ENCODE measurements at places on chromosomes 4 and X.

- DNase-seq: no peak
These were observed 187.7 kb downstream of the RAP1GDS1 start for GRCh38 chr4:98448908-98449307.

- peak; percentile 15 for DNase-seq
These were observed 28.7 kb downstream of the INPP4B start for GRCh38 chr4:142817442-142817841.

- no peak for DNase-seq
These were observed 7.0 kb downstream of the C4orf51 start for GRCh38 chr4:145686991-145687390.

DNA sequence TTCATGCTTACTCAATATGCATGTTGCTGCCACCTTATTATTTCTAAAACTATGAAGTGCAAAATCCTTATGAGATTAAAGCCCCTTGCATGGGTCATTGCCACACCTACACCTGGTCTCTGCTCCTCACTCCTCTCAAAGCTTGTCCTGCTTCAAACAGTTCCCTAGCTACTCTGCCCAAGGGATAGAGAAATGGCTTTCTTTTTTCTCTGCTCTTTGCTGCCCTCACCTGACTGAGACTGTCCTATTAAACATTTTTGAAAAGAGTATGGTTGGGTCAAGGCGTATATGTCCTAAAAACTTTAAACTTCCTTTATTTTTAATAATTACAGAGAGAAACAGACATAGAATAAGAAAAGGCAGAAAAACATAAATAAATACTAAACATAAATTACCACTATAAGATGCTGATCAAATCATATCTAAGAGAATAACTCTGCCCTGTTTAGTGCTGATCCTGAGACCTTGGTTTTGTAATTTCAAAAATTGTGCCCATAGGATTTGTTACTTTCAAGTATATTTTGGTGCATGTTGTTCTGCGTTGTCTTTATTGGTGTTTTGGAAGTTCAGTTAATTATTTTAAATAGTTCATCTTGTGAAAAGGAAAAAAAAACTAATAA, 704.9 kb upstream of the PABPC4L start:
- DNase-seq: no peak

- peak; percentile 5 for DNase-seq
These were observed 26.0 kb upstream of the YTHDC1 start for GRCh38 chr4:68375667-68376559.

- no peak for DNase-seq
These were observed 48.3 kb upstream of the MND1 start for GRCh38 chr4:153296040-153296823.

- no peak for DNase-seq
These were observed 204.5 kb downstream of the RELL1 start for GRCh38 chr4:37481547-37482122.

DNA sequence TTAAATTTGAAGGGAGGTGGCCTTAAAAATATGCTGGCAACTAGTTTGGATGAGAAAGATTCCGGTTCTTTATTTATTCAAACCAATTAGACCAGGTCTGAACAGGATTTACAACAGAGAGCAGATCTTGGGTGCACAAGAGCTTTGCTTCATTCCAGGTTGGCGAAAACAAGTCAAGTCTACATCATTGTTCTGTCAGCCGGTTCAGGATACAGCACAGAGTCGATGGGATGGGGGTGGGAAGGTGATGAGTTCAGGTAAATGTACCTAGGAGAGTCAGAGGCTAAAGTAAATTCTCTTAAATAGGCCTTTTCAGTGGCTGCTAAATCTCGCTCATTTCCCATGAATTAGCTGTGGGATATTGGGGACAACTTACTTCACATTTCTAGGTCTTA, 882 bp upstream of the STIM2 start:
- no peak for DNase-seq

- DNase-seq: no peak
These were observed 172.0 kb upstream of the ZC4H2 start for GRCh38 chrX:65148232-65148631.

- DNase-seq: no peak
These were observed 236.7 kb downstream of the SLC7A11 start for GRCh38 chr4:138005486-138005885.

DNA sequence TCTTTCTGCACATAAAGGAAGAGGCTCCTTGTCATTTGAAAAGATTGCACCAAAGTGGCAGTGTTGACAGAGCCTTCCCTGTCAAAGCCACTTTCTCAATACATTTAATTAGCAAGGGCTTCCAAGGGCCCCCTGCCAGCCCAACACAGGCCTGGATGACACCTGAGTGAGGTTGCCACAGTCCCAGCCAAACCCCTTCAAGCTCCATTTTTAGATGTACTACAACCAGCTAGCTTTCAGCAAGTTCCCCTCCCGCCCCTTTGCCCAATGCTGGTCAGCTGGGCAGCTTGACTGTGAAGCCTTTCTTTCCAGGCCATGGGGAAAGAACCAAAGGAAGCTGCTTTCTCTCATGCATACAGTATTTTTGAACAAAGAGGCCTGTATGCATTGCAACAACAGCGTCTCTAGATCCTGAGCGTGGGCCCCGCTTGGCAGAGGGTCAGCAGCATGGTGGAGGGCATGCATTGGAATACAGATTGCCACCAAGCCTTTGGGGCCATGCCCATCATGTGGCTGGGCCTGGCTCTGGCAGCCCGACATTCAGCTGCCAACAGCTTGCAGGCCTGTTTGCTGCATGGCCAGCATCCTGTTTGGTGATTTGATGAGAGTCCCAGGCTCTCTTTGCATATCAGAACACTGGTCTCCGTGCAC, 261.1 kb upstream of the GATB start:
- DNase-seq: no peak

GRCh38 chr4:84753321-84753972, 170.5 kb downstream of the CDS1 start:
- no peak for DNase-seq

DNA sequence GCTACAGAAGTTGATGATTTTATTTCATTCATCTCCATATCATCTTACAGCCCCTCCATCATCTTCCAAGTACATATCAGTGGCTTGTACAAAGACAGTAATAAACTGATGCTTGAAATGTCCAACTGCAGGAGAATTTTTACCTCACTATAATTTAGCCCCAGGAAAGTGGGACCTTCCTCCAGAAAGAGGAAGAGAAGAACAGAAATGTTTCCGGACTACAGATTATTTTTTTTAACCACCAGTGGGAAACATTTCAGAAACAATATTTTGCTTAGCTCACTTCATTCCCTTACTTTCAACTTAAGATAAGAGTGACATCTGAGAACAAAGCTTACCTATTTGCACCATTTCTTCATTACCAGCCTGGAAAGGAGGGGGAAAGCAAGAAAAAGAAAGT, 2.0 kb downstream of the ADAMTS3 start:
- DNase-seq: no peak

- DNase-seq: no peak
These were observed 544.9 kb downstream of the ANKRD50 start for GRCh38 chr4:124167602-124168001.

DNA sequence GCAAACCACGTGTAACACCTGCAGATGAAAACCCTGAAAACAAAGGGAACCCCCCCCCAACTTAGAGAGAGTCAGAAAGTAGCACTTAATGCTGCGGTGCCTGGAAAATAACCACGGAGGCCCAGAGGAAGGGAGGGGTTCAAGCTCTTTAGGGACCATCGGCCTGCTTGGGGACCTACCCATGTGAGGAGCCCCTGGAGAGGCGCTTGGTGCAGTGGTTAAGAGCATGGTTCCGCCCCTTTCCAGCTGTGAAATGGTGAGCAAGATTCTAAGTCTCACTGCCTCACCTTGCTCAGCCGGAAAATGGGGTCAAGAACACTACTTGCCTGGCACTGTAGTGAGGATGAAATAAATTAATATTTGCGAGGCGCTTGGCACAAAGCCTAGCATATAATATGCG, 13.8 kb downstream of the SLC25A5 start:
- no peak for DNase-seq

GRCh38 chr4:62208921-62209320, 1008.8 kb downstream of the ADGRL3 start:
- no peak for DNase-seq

DNA sequence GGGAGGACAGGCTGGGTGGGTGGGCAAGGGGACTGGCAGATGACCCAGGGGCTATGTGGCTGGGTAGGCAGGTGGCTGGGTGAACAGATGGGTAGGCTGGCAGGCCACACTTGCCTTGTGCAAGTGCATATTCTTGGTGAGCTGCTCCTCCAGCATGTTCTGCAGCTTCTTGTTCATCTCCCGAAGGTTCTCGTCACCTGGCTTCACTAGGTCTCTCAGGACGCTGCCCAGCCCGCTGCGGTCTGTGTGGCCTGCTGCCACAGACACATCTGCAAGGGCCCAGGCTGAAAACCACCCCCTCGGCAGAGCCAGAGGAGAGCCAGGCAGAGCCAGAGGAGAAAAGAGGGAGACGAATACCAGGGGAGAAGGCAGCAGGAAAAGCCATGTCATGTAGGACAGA, 3.4 kb upstream of the KCND1 start:
- DNase-seq: no peak

GRCh38 chr4:100841911-100842310, 324.1 kb upstream of the EMCN start:
- no peak for DNase-seq

DNA sequence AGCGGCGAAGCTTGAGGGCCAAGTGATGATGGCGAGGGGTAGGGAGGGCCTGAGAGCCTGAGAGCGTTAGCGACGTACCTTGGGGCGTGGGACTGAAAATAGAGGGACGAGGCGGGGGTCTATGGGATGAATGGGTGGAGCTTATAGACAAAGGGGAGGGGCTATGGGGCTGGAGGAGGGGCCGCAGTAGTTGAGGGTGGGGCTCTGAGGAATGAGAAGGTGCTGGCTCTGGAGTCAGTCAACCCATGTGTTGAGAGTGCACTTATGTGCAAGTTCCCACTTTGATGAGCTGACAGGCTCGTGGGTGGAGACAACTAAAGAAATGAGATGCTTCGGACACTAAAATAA, 488 bp downstream of the TBC1D25 start:
- peak; percentile 52 for DNase-seq

DNA sequence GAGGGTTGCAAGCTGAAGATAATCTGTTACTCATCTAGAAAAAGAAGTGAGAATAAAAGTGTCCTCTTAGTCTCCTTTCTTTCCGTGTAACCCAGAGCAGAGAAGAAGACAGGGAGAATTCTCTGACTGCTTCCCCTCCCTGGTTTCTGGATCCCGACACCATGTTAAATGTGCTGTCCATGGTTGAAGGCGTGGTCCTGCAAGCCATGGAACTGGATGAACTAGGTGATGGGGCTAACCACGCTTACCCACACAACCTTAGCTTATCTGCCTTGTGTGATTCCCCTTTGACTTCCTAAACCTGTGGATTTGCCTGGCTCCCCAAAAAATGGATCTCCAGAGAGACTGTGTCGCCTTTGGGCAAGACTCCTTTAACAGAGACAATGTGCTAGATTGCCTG, 907.6 kb downstream of the FSTL5 start:
- DNase-seq: no peak

- DNase-seq: no peak
These were observed 84.5 kb downstream of the CT47B1 start for GRCh38 chrX:120791013-120791643.

DNA sequence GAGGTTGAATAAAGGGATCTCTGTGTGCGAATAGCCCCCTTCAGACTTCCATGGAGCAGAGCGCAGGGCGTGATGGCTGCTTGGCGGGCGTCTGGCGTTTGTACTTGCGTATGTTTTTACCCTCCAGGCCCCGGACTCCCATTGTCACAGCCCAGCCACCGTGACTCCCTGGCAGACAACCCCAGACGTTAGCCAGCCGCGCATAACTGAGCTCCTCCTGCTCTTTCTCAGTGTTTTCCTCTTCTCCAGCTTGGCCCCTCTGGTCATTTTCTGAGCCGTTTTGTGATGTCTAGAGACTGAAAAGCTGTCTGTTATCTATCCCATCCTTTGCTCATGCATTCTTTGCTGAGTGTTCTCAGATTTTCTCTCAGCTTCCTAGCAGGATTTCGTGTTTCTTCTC, 54.3 kb downstream of the IGFBP7 start:
- no peak for DNase-seq

DNA sequence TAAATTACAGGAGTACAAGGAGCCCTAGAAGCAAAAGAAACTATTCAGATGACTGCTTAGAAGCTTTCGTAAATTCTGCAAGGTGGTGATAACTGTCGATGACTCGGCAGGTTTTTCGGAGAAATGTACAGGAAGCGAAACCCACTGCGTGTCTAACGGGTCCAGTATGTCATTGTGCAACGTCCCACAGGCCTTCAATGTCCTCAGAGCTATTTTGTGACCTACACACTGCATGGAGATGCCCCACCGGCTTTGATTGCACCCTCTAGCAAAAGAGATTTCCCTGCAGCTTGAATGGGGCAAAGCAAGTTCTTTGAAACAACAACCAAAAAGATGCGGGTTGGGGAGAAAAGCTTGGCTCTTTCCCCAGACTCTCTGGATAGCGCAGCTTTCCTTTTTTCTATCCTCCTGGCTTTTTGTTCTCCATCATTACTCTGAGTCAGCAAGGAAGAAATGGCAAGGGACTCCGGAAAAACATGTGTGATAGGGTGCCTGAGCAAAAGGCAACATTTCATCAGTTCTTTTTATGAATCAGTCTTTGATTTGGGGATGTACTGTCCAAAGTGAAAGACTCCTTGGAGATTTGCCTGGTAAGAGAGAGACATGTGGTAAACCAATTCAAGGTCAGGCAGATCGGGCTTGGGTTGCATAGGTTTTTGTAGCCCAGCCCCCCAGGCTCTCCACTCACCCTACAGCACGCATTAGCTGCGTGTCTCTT, 112.0 kb upstream of the TBL1X start:
- peak; percentile 31 for DNase-seq

DNA sequence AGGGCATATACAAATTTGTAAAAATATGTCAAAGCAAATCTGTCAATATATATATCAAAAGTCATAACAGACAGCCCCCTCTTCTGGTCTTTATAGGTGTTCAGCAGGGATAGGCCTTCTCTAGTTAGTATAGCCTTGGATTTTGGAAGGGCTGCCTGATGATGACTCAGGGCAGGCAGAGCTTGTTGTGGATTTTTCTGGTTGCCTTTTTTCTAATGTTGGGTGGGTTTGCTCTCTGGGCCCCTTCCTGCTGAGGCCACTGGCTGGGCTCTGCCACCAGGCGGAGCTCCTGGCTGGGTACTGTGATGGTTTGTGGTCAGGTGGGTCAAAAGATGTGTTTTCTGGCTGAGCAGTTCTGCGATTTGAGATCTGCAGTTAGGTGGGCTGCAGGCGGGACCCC, 294.2 kb downstream of the GRIA2 start:
- DNase-seq: no peak
